ENCODE measurements at places on chromosomes 2 and 18.

- no peak for DNase-seq
These were observed 27.9 kb upstream of the ASNSD1 start for GRCh38 chr2:189633392-189633811.

GRCh38 chr2:72134408-72134996 is 13.2 kb downstream of the CYP26B1 start:
- no peak for DNase-seq

- no peak for DNase-seq
These were observed 848.0 kb downstream of the DPP10 start for GRCh38 chr2:115290478-115290877.

- DNase-seq, result no peak
These were observed 34.1 kb upstream of the ANKRD62 start for GRCh38 chr18:12059334-12060181.

GRCh38 chr18:76988031-76988826 is 144.4 kb downstream of the MBP start:
- no peak for DNase-seq

- no peak for DNase-seq
These were observed 10.7 kb upstream of the SELENOI start for GRCh38 chr2:26335231-26335630.

GRCh38 chr2:142462306-142462705 is 331.5 kb upstream of the LRP1B start:
- no peak for DNase-seq

GRCh38 chr2:65402780-65403528 is 29.4 kb downstream of the SPRED2 start:
- no peak for DNase-seq

DNA sequence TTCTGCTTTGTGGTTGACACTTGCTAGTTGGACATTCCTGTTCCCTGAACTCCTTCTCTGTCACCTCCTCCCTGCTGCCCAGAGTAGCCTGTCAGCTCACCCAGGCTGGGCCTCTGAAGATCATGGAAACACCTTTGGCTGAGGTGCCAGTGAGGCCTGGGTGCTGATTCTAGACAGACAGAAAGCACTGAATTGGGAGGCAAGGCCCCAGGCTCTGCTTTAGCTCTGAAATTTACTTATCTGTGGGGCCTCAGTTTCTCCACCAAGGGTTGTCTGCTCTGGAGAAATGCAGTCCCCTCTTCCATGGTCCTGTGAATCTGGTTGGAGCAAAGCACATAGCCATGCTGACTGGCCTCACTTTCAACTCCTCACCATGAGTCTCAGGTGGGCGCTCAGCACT is 104.6 kb upstream of the SIX3 start:
- no peak for DNase-seq

DNA sequence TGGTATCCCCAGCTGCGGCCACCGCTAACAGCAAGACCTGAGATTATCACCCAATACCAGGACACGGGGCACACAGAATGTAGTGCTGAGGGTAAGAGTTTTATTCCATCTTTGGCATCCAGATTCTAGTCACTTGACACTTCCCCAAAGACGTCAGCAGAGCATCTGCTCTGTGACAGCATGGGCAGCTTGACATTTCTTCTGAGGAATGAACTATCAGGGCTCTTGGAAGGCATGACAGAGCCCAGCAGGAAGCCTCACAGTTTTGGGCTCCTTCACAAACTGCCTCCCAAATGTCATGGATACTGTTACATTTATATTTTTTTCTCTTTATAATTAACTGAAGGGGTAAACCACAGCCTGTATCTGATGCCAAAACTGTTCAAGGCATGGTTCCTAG is 1010.7 kb downstream of the TDRD15 start:
- no peak for DNase-seq

GRCh38 chr2:161239326-161240109 is 68.7 kb upstream of the PSMD14 start:
- no peak for DNase-seq

DNA sequence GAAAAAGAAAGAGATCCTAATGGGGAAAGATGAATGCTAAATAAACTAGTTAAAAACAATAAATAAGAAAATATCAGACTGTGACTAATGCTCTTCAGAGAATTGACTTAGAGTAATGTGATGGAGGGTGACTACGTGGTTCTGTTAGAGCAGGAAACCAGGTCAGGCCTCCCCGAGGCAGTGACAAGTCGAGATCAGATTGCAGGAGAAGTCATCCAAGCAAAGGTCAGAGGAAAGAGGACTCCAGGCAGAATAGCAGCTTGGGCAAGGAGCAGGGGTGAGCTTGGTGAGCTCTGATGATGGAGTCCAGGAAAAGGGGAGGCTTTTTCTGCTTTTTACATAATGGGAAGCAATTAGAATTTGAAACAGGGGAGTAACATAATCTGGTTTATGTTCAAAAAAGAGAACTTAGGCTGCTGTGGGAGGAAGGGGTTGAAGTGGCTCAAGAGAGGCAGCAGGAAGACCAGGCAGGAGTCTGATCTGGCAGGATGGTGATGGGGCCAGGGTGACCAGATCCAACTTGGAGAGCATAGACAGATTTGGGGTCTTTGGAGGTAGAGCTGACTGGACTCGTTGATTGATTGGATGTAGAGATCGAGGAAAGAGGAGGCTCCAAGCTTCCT is 27.3 kb upstream of the ITGB6 start:
- DNase-seq, result no peak

DNA sequence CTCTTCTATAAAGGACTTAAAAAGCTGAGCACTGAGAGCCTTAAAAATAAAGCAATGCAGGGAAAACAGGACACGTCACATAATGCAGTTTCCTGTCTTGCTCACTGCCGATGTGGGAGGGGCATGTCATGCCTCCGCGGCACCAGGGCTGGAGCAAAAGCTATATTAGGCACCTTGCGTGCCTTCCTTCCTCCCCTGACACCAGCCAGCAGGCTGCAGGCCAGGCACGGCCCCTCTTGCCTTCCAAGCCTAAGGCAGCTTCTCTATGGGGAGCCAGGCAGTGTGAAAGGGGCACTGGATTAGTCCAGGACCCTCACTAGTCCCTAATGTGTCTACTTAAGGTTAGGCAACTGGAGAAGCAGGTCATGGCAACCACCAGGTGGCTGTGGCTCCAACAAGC is 26.3 kb downstream of the MRPL35 start:
- DNase-seq, result no peak

DNA sequence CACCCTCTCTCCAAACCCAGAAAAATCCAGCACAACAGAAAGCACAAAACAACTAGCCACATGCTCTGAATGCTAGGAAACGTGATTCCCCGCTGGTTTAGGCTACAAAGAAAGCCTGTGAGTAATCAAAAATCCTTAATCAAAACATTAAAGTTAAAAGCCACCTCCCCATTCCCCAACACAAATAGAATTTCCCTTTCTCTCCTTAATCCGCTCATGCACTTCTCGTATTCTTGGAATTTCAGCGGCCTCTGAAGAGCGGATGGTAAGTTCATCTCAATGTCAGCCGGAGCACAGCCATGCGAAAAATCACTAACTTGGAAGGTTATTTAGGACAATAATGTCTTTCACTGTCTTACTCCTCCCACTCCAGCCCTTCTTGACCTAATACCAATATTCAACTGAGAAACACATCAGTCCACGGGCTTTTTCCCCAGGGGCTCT is 126.7 kb downstream of the OSBPL1A start:
- no peak for DNase-seq

GRCh38 chr2:216117561-216118340 is 8.6 kb downstream of the XRCC5 start:
- no peak for DNase-seq
